Jurkat, Clone E6-1 (cell line): ENCODE measurements at places on chromosomes 5 and 9.

GRCh38 chr9:71269859-71270258 lies 148.4 kb upstream of the TRPM3 start:
- no peak for DNase-seq

DNA sequence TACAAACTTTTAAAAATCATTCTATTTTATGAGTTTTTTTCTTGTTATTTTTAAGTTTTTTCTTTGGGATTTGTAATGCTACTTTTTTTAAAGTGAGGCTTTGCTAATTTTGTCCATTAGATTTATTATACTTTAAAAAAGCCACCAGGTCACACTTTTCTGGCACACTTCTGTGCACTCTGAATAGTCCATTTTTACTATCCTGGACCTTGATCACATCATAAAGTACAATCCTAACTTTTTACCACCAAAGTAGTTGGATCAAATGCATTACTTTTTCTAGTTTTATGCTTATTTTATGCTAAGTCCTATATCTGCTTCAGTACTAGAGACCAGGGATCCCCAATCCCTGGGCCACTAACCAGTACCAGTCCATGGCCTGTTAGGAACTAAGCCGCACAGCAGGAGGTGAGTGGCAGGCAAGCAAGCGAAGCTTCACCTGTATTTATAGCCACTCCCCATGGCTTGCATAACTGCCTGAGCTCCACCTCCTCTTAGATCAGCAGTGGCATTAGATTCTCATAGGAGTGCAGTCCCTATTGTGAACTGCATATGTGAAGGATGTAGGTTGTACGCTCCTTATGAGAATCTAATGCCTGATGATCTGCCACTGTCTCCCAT lies 16.0 kb downstream of the FRRS1L start:
- DNase-seq: no peak

GRCh38 chr9:68717552-68718443 lies 12.8 kb downstream of the PIP5K1B start:
- DNase-seq: no peak

- no peak for DNase-seq
Measured at GRCh38 chr9:34948451-34948850, 9.6 kb upstream of the PHF24 start.

- no peak for DNase-seq
Measured at GRCh38 chr9:135536216-135536615, 9.7 kb upstream of the OBP2A start.

DNA sequence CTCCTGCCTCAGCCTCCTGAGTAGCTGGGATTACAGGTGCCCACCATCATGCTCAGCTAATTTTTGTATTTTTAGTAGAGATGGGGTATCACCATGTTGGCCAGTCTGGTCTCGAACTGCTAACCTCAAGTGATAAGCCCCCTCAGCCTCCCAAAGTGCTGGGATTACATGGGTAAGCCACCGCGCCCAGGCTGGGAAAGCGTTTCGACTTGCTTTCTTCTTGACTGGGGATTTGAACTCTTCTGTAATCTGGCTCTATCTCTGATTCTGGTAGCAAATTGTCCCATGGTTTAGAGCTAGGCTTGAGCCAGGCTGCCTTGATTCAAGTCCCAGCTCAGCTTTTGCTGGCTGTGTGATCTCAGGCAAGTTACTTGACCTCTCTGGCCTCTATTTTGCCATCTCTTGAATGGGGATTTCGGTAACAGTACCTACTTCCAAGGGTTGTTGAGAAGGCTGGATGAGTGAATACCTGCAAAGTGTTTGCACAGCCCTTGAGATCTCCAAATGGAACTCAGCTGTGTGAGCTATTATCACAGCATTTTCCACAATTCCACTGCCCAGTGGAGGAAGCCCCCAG lies 20.5 kb upstream of the MVB12B start:
- no peak for DNase-seq

DNA sequence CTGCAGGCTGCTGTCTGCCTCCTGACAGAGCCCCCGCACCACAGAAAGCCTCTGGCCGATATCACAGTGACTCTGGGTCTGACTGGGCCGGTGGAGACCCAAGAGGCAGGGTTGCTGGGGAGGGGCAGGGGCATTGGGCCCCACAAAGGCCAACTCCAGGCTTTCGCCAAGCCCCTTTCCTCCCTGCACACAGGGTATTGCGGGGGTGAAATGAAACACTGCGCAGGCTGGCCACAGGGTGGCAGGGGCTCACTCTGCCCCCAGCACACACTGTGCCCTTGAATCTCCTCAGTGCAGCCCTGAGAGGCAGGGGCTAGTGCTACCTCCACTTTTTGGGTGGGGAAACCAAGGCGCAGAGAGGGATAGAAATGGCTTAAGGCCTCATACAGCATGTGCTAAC lies 44.6 kb downstream of the BARX1 start:
- DNase-seq: no peak

DNA sequence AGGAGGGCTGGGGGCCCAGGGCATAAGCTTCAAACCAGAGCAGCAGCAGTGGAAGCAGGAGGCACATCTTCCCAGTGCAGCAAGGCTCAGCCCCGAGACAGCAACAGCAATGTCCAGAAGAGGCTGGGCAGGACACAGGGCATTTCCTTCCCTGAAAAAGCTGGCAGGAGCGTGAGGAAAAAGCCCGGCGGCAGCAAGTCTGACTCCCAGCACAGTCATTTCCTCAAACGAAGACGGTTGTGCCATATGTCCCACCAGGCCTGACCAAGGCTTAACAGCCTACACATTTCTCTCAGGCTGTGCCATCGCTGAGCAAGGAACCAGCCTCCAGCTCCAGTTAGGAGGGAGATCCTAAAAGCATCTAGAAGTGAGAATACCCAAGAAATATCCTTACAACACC lies 74.5 kb downstream of the APTX start:
- no peak for DNase-seq

DNA sequence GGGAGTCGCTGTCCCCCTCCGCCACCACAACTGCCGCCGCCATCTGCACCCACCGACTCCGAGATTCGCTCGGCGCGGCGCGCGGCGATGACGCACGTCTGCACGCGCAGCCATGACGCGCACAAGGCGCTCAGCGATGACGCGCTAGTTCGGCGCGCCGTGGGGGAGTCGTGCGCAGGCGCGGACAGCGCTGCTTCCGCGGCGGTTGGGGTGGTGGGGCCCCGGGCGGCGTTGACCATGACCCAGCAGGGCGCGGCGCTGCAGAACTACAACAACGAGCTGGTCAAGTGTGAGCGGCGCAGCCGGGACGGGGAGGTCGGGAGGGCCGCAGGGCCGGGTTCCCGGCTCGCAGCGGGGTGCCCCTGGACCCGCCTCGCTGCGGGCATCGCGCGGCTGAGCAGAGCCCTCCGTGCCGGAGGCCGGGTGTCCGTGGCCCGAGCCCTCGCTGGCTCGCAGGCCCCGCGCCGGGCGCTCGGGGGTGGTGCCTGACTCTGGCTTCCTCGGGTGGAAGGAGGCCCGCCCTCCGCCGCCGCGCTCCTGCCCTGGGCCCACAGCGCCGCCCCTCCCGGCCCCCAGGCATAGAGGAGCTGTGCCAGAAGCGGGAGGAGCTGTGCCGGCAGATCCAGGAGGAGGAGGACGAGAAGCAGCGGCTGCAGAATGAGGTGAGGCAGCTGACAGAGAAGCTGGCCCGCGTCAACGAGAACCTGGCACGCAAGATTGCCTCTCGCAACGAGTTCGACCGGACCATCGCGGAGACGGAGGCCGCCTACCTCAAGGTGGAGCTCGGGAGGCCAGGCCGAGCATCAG lies at the start of the genes ANAPC2 and SSNA1:
Gene ANAPC2 (minus strand): TSS at position 71 of the 807 bp plus-strand sequence. CDS start 28 bp downstream, at position 43.
Gene SSNA1 (plus strand): TSS at position 187 of the 807 bp plus-strand sequence. CDS start 51 bp downstream, at position 238.
- DNase-seq: peak; percentile 86

- no peak for DNase-seq
Measured at GRCh38 chr5:127353327-127353726, 62.7 kb downstream of the MEGF10 start.

DNA sequence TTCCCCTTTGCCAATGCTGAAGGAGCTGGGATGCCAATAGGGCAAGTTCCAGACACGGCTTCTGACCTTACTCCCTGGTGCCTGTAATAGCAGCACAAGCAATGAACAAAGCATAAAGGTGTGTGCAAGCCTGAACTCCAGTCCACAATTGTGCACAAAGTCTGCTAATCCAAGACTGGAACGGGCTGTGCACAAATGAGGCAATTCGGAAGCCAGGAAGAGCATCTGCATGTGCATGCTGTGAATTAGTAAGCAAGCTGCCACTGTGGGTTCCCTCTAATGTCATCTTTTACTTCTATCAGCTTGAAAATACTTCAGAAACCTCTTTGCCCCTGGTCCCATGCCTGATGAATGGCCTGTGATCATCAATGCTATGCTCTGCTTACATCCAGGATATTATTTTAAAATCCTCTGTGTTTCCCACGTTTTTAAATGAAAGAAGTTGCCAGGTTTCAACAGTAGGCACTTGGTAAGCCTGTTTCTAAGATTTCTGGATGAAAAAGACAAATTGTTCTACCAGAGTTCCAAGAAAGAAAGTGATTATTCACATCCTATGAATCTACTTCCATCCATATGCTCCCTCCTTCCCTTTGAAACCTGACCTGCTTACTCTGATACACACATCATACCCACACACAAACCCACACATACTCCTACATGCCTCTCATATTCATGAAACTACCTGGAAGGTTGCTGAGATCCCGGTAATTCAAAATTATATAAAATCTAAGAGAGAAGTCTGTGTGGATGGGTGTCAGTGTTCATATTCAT lies 165.7 kb downstream of the KCTD16 start:
- no peak for DNase-seq

DNA sequence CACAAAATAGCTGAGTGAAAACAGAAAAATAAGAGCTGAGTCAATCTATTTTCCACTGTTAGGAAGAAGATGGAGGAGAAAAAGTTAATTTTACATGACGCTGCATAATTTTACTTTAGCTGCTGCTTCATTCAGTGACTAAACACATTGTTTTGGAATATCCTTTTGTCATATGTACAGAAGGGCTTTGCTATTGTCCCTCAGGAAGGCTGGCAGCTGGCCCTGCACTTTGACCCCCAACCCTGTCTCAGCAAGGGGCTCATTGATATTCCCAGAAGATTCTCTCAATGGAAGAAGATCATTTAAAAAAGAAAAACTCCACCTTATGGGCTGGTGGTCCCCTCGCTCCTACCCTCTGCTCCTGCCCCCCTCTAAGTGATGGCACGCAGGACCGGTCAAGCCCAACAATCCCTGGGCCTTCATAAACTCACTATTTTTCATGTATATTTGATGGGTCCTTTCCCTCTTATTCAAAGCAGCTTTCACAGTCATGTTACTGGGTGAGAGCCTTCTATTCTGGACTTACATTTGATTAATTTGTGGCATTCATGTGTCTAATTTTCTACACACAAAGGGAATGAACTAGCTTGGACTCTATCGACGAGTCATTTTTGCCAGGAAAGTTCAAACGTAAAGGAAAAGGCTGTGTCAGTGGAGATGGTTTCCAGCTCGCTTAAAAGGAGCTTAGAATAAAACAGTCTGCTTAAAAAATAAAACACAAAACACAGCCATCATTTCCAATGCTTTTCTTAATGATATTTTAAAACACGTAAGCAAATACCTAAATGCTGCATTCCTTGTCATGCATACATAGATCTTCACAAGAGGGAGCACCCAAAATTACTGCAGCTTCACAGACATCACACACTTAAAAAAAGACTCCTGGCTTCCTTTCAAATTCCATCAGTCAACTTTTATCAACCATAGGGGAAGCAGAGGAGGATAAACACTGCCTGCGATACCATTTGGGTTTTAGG lies 104.7 kb downstream of the EFNA5 start:
- DNase-seq: no peak

DNA sequence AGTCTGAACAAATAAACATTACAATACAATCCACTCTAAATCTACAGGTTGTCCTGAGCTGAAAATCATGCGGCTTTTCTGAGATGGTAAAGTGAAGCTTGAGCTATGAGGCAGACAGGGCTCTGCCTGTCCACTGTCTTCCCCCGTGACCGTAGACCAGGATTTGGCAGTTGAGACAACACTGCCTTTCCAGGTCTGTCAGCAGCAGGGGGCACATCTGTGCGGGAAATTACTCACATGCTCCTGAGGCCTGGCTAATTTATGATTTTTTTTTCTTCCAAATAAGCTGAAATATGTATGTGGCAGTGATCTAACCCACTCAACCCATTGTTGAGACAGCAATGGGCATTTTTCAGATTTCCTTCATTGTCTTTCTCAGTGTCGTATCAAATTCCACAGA lies 307.9 kb downstream of the FBXL7 start:
- DNase-seq: no peak

GRCh38 chr9:72579190-72579589 lies 57.8 kb downstream of the TMC1 start:
- no peak for DNase-seq

DNA sequence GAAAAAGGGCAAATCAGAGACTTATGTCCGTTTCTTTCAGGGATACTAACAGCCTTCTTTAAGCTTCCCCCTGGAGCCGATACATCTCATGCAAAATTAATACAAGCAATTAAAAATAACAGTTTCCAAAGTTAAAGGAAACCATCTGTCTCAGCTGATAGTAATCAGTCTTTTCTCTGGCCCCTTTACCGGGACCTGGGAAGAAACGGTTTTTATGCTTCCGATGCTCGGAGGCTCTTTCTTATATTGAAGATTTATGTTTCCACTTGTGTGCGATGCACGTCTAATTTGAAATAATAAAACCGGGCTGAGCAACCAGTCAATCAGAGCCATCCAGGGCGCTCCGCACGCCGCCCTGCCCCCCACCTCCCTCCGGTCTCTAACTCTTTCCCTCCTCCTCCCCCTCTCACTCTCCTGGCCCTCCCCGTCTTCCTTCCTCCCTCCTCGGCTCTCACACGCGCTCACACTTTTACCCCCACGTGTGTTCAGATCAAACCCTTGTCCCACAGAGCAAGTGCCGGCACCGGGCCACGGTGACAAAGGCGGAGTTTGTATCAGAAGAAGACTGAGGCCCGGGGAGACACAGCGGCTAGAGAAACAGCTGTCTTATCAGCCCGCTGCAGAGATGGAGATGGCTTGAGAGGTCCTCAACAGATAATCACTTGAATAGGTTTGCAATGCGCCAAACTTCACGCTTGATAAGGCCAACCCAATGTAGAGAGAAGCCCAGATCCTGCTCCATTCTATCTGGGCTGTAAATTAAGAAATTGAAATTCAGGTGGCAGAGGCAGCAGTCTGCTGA lies 5.1 kb upstream of the ELAVL2 start:
- no peak for DNase-seq

GRCh38 chr9:134770972-134771971 lies 109.3 kb upstream of the FCN2 start:
- no peak for DNase-seq

GRCh38 chr5:57683036-57683630 lies 200.5 kb upstream of the ACTBL2 start:
- no peak for DNase-seq

DNA sequence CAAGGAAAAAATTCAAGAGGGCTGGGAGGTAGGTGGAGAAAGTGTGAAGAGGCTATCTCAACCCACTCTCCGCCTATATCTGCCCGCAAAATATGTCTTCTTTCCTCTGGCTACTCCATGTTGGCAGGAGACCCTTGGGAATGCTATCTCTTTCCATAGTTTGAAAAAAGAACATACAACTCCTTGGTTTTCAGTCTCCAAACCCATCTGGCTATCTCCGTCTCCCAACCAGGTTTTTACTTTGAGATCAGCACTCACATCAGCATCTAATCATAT lies 109.9 kb upstream of the IFNE start:
- DNase-seq: no peak
